Aorta (tissue), 5 donors: ENCODE measurements at places on chromosomes 12 and 14. TPM values are rescaled to one million over a fixed set of nuclear protein-coding genes. Genes with fewer than 3 reads are reported as not detected.

DNA sequence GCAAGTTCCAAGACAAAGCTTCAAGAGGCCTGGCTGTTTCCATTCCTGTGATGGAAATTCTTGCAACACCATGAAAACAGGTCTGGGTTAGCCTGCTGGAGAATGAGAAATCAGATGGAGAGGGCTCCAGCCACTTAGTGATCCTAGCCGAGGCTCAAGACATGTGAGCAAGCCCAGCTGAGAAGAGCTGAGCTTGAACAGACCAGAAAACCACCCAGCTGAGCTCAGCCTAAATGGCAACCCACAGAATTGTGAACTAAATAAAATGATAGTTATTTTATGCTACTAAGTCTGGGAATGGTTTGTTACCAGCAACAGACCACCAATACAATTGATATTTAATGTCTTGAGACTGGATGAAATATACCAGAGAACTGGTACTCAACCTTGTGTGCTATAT lies 494.5 kb downstream of the RMST start:
- no peaks in the 10 kb centered on the region for H3K36me3 ChIP-seq
- no peak for DNase-seq
- no peak overlapping the region for H3K27ac ChIP-seq
- H3K4me3 ChIP-seq = no peak overlapping the region
- H3K4me1 ChIP-seq = no peaks in the 10 kb centered on the region

CRIP2 gene
- 267 TPM for total RNA-seq

DNA sequence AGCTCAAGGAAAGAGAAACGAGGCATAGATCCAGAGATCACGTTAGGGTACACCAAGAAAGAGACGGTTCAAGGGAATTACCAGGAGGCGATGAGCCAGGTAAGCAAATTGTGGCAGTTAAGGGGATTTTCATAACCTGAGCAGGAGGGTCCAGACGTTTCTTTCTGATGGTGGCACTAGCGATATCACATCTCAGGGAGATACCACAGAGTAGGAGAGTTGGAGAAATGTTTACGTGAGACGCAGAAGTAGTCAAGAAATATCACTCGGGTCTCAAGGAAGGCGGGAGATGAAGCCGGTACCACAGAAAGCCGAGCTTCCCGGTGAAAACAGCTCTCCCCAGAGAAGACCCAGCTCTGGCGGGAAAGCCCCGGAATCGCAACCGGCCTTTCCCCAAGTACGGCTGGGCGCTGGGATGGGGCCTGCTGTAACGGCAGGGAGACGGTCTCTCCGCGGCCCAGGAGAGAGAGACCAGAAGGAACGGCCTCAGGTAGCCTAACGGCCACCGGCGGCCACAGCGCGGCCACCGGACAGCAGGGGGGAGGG lies 485 bp downstream of the SENP1 start:
- no peak overlapping the region for H3K27ac ChIP-seq
- DNase-seq = no peak
- H3K4me3 ChIP-seq = peak overlapping the region; percentile 54

RAB15 gene
- total RNA-seq = 10.2 TPM

DNA sequence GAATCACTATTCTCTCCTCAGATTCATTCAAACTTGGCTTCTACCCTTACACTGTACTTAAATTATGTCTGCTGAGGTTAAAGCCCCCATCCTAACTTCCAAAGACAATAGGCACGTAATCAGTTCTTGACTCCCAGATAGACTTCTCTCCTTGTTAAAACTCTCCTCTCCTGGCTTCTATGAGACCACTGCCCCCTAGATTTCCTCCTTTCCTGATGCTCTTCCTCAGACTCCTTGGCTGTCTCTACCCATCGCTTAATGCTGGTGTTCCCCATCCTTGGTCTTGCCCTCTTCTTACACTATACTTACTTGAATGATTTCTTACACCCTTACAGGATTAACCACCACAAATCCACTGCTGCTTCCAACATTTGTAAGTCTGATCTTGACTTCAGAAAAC lies 32.8 kb downstream of the TC2N start:
- DNase-seq = no peak
- H3K27me3 ChIP-seq = no peaks in the 10 kb centered on the region
- H3K4me1 ChIP-seq = peaks cover 6% of the 10 kb centered on the region
- H3K27ac ChIP-seq = peak overlapping the region; percentile 4

- no peak overlapping the region for H3K27ac ChIP-seq
- H3K36me3 ChIP-seq = no peaks in the 10 kb centered on the region
- H3K4me3 ChIP-seq = no peak overlapping the region
- no peaks in the 10 kb centered on the region for H3K27me3 ChIP-seq
These were observed 2.0 kb upstream of the PCK2 start for GRCh38 chr14:24092110-24092504.

DNA sequence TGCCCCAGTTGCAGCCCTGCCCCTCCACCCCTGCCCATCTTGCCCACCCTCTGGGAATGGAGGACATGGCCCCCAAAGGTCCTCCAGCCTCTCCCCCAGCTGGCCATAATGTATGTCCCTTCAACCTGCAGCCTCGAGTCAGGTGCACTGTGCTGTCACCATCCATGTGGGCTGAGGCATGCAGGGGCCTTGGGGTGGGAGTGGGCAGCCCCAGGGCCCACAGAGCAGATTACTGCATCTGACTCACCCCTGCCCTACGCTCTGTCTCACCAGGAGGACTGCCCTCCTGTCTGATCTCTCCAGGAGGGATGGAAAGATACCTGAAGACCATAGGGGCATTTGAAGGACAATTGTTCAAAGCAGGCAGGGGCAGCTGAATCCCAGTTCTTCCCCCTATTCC lies 13.3 kb downstream of the SYNDIG1L start:
- H3K4me3 ChIP-seq = no peak overlapping the region
- H3K27me3 ChIP-seq = no peaks in the 10 kb centered on the region
- DNase-seq = peak; percentile 36
- no peaks in the 10 kb centered on the region for H3K36me3 ChIP-seq
- H3K27ac ChIP-seq = no peak overlapping the region
- H3K4me1 ChIP-seq = no peaks in the 10 kb centered on the region

DNA sequence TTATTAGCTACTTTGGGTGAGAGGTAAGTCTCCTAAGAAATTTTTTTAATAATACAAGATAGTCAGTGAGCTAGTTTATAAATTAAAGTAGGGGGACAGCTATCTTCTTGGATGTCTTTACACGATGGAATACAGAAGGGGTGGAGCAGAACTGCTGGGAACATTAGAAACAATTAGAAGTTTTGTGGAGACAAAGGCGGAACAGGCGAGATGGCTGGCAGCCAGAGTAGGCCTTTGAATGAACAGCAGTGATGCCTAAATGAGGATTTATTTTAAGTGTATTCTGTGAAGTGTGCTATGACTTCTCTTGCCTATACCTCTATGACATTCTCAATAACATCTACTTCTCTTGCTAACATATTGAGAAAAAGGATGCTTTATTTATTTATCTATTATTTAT lies 1345.3 kb upstream of the SEL1L start:
- no peaks in the 10 kb centered on the region for H3K36me3 ChIP-seq
- no peaks in the 10 kb centered on the region for H3K27me3 ChIP-seq
- H3K4me3 ChIP-seq = no peak overlapping the region
- no peaks in the 10 kb centered on the region for H3K4me1 ChIP-seq
- DNase-seq = no peak

SAMD15 gene
- 0.71 TPM for total RNA-seq

STXBP6 gene
- 1.8 TPM for total RNA-seq
